Omental fat pad (tissue), 4 donors: ENCODE measurements at places on chromosomes 7 and 10.

DNA sequence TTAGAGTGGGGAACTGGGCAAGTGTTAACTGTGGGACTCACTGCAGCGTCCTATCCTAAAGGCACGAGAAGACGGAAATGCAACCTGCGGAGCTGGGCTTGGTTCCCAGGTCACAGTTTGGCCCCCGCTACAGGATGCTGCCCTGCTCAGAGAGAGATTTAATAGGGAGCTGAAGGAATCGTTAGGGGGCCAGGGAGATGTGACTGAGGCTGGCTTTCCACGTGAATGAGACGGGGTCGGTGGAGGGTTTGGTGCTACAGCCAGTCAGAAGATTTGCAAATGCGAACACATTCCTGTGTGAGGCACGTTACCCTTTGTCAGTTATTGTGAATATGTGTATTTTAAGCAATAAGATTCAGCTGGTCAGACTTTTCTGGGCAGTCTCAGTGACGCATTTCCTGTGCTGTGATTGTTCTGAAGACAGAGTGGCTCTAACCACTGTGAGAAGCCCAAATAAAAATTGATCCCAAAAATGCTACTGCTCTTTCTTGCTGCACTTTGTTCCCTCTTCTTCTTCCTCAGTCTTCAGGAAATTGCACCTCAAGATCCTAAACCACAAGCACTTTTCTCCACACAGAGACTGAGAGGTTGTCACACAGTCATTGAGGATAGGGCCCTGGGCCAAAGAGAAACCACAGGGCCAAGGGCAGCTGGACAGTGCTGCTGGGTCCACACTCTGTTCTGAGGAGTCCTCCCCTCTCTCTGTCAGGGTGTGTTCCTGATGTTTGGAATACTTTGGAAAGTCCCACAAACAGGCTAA lies 21.2 kb downstream of the CYP17A1 start:
- no peak for DNase-seq

GRCh38 chr7:115004121-115004520 lies 82.2 kb downstream of the MDFIC start:
- no peak for DNase-seq

DNA sequence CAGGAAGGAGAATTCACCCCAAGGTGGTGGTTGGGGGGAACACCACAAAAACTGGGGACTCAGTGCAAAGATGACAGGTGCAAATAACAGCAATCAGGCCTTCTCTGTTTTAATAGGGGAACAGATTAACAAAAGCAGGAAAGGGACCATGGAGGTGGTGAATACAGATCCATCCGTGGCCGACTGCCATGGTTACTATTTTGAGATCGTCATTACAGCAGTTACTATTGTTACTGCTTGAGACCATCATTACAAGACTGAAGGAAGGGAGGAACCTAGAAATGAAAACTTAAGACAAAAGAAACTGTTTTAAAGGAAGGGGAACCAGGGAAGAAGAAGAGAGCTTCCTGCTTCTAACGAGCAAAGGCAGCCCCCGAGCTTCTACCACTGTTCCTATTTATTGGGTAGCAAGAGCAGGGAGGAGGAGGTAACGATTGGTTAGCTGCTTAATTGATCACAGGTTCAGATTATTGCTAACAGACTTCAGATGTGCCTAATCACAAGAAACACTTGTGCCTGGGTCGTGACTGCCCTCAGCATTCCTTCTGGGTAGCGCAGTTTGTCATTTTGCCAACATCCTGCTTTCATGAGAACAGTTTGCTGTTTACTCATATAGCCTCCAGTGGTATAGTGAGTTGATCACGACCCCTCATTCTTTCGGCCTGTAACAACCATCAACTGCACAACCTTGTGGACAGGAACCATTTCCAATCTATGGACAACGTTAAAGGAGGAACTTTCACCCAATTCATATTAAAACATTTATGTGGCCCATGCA lies 216.3 kb downstream of the CHCHD3 start:
- no peak for DNase-seq

- DNase-seq = peak; percentile 64
Measured at GRCh38 chr10:103192451-103193106, 493 bp downstream of the NT5C2 start.

GRCh38 chr7:44124822-44125202 lies 1.5 kb upstream of the POLD2 start:
- no peak for DNase-seq

DNA sequence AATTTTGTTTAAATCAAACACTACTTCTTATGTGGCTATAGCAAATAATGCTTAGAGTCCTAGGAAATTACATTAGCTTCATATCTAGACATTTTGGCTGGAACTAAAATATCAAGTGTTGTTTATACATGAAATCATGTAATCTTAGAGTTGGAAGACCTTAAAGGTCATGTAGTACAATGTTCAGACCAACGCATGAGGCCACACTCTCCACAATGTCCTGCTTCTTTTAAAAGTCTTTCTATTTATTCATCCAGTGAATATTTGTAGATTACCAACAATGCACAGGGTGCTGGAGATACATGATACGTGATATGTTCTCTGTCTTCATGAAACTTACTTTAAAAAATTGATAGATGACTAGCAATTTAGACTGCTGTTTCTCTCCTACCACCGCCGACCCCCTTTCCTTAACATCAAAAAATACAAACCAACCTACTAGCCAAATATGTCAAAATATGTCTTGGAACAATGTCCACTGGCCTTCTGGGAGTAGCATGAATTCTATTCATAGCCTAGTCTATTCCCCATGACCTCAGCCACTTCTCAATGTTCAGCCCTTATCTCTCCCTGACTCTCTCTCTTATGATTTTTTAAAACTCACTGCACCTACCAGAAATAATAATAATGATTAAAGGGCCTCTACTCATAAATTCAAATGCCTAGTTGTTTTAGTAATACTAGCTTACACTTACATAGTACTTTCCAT lies 59.5 kb upstream of the CAV2 start:
- DNase-seq = no peak

DNA sequence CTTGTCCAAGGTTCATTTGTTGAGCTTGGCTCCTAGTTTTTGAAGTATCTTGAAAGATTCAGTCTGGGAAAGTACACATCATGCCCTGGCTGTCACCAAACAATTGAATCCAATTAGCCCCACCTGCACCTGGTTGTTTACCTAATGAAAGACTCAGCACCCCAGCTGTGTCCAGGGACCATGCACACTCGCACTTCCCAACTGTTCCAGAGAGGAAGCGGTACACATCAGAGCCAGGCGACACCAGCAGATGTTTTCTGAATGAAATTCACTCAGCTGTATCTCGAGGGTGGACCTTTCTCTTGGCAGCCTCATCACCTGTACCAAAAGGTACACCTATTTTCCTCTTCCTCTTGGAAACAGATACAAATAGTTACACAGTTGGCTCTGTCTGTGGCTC lies 216.4 kb upstream of the LRGUK start:
- no peak for DNase-seq

DNA sequence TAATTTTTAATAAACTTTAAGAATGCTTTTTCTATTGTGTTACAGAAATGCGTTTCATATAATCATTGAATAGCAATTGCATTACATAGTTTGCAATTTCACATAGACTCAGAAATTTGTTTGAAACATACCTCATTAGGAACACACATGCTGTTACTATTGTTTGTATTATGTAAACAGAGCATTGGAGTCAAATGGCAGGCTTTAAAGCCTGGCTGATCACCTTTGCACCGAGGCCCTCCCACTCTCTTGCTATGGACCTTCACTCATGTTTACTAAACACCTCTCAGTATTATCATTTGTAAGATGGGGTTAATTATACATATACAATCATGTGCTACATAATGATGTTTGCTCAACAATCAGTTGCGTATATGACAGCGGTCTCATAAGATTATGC lies 203.6 kb upstream of the NPSR1 start:
- DNase-seq = no peak

GRCh38 chr10:34811968-34812514 lies 3.1 kb downstream of the PARD3 start:
- DNase-seq = no peak

GRCh38 chr10:44864051-44864450 lies 47.1 kb upstream of the TMEM72 start:
- no peak for DNase-seq

GRCh38 chr7:91330866-91331265 lies 66.6 kb downstream of the FZD1 start:
- no peak for DNase-seq

DNA sequence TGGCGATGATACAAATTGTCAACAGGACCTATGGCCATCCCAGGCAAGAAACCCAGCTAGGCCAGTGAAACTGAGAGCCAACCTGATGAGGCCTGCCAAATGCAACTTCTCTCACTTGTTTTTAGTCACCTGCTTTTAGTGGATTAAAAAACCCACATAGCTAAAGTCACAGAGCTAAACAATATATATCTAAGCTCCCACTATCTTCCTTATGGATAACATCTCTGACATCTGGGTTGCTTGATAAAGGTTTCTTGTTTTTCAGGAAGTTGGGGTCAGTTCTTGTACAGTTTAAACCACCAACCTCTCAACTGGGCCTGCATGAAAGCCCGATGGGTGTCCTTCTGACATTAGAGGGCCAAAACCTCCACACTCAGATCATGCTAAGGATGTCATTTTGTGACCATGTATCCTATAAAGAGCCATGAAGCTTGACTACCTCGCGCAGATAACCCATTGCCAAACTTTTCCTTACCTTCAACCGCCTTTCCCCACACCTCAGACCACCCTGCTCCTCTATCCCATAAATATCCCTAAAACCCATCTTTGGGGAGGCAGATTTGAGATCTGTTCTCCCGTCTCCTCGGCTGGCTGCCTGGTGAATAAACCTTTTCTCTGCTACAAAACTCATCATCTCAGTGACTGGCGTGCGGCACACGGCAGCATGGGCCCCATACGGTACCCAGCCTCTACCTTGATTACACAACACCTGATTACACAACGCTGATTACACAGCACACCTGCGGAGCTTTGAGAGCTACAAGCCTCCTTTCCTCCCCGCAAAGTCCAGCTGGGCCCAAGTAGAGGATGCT lies 797 bp upstream of the STMP1 start:
- no peak for DNase-seq

GRCh38 chr7:135201350-135201749 lies 10.0 kb downstream of the WDR91 start:
- DNase-seq = no peak

DNA sequence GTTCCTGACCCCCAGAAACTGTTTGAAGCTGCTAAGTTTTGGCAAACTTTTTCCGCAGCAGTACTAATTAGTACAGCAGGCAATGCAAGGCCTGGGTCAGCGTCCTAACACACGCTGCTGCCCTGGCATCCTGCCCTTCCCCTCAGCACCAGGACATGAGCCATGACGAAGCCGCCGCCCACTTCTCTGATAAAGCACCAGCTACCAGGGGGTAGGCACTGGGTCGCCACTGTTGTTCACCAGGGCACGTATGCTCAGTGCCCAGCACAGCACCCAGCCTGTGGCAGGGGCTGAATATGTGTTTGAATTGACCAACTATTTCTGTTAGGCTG lies 59.5 kb downstream of the CHST15 start:
- no peak for DNase-seq

DNA sequence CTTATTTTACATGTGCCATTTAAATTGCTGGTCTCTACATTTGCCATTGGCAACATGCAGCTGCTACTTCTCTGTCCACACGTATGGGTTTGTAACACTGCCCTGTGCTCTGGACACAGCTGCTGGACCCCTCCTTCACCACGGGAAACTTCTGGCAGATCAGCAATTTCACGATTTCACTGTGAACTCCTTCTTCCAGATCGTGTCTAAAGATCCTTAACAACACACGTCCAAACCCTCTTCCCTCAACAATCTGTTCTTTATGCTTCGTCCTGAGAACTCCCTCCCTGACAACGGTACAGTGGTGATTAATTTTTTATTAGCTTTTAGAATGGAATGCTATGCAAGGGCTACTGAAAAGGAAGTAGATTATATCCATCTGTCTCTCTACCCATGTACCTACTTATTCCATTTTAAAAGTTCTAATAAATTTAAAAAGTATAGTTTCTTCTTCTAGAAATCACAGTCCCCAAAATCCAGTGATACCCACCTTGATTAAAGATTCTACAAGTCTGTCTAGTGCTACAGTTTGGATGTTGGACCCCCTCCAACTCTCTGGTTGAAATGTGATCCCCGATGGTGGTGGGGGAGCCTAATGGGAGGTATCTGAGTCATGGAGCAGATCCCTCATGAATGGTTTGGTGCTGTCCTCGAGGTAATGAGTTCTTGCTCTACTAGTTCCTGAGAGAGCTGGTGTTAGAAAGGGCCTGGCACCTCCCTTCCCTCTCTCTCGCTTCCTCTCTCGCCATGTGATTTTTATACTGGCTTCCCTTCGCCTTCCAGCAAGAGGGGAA lies 81.0 kb downstream of the KIAA1549 start:
- DNase-seq = no peak

DNA sequence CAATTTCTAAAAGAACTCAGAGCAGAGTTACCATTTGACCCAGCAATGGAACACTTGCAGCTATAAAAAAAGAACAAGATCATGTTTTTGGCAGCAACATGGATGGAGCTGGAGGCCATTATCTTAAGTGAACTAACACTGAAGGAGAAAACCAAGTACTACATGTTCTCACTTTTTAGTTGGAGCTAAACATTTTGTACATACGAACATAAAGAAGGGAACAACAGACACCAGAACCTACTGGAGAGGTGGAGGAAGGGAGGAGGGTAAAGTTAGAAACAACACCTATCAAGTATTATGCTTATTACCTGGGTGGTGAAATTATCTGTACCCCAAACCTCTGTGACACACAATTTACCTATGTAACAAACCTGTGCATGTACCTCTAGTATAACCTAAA lies 329.5 kb downstream of the ATRNL1 start:
- no peak for DNase-seq

DNA sequence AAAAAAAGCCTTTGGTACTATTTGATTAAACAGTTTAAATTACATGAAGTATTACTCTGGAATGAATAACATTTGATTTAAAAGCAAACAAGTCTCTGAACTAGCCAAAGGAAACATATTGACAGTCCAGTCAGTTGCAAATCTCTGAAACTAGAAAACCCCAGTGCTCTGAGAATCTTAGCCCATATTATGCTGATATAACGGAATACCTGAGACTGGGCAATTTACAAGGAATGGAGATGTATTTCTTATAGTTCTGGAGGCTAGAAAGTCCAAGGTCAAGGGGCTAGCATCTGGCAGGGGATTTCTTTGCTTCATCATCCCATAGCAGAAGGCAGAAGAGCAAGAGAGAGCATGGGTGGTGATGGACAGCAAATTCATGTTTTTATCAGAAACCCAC lies 21.7 kb upstream of the FKBP9 start:
- no peak for DNase-seq

DNA sequence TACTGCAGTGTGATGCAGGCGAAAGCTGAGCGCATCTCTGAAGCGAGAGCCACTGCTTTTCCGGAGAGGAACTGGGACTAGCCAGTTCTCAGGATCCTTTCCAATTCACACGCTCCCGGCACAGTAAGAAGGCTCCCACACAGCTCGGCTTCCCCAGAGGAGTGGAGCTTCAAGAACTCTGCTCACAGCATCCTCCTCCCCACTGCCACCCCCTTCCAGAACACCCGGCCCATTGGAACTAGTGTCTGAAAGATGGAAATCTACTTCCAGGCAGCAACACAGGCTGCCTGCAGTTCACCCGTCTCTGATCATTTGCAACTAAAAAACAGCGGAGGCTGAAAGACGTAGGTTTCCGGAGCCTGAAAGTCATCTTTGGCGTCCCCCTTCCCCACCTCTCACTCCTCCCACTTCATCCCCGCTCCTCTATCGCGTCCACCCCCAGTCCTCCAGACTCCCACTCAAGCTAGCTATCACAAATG lies at the start of gene DGKB:
Gene DGKB, minus strand, starts transcription at position 163 of the 479 bp plus-strand sequence.
- DNase-seq = no peak
